ENCODE measurements at places on chromosomes 11 and 22.

DNA sequence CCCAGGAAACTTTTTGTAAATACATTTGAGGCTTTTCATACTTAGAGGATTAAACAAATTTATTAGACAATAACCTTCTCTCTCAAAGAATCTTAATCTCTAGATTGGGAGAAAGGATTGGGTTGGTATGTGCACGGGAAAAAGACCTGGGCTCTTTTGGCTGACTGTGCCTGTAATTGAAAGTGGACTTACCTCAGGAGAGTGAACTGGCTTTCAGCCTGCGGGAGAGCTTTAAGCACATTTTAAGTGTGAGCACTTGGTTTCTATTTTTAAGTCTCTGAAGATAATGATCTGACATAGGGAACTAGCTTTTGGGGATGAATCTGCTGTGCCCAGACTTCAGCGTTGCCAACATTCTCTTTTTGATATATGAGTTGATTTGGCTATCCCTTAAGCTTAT, 35.8 kb downstream of the UVRAG start:
- no peak for DNase-seq

- no peak for DNase-seq
Observed at GRCh38 chr11:95895815-95896214, 28.1 kb downstream of the MTMR2 start.

GRCh38 chr11:118434553-118435289, 1.6 kb upstream of the KMT2A start:
- DNase-seq = peak; percentile 39

DNA sequence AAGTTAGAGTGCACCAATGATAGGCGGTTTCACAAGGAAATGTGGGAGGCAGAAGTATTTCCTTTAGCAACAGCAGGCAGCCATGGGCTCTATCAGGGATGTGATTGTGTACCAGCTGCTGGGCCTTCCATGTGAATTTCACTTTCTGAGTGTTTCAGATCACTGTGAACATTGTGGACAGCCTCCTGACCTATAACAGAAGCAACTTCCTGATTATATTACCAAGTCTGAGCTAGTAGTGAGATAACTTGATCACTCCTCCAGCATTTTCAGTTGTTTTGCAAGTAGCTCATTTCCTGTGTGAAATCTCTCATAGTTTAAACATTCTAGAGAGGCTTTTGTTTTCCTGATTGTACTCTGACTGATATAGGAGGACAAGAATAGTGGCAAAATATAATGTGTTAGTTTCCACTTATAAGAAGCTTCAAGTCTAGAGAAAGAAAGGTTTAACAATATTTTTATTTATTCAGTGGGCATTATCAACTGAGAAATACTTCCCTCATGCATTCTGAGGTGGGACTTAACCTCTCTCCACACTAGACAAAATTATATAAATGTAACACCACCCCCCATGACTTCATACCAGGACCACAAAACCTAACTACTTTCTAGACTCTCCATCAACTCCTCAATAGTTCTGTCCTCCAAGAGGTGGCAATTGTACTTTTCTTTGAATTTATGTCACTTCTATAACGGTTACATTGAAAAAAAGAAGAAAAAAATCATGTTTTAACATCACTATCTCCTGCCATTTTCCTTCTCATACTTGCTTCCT, 184.2 kb upstream of the LUZP2 start:
- DNase-seq = no peak

GRCh38 chr11:67252831-67253239, 13.4 kb upstream of the GRK2 start:
- DNase-seq = no peak

DNA sequence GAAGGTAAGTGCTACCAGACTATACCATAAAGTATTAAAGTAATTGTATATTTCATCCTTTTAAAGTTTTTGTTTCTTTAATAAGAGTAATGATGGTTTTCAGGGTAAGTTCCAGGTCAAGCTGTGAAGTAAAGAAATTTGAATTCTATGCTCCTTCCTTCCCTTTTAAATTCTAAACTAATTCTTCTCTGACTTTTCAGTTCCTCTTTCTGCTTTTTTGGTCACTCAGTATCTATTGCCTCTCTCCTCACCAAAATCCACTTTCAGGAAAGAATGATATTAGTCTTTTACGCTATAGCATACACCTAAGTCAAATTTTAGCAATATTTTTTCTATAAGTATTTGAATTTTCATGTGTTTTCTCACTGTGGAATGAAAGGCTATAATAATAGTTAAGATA, 8.2 kb downstream of the MMP8 start:
- DNase-seq = no peak

DNA sequence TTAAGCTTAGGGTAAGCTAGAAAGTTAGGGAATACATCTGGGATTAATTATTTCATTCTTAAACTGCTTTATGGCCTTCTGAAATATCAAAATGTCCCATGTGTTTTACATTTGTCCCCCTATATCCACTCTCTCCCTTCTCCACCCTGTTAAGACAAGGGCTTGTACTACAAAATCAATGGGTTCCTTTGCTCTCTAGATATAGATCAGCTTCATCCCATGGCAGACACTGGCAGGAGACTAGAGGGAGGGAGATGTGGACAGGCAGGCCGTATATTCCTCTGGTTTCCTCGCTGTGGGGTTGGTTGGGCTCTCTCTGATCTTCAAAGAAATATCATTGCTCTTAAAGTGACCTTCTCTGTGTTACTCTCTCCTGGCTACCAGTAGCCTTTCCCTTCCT, 1281.0 kb downstream of the LRRC4C start:
- no peak for DNase-seq

DNA sequence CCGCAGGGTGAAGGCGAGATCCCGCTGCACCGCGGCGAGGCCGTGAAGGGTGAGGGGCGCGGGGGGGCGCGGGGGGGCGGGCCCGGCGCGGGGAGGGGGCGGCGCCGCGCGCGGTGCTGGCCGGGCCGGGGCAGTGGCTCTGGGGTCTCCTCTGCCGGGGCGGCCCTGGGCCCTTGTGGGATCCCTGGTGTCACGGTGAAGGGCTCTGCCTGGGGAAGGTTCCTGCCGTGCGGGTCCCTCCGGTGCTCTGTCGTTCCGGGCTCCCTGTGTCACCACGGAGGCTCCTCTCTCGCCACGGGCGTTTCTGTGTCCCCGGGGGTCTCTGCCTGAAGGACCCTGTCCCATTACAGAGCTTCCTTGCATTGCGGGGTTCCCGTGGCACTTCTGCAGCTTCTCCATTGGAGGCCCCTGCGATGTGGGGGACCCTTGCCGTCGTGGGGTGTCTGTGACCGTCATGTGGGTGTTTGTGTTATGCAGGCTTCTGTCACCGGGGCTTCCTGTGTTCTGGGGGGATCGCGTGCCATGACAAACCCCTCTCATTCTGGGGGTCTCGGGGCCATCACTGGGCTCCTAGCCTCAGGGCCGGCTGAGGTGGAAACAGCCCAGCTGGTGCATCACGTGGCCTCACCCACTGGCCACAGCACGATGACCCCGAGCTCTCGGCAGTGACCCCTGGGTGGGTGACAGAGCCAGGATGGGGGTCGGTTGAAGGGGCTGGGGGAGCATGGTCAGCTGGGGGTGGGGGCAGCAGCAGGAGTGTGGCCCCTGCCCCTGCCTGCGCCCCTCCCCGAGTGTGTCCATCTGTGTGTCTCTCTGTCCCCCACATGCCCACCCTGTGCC, 25.3 kb downstream of the SHANK3 start:
- no peak for DNase-seq

- no peak for DNase-seq
Observed at GRCh38 chr11:103961010-103961409, 75.4 kb upstream of the DDI1 start.

- no peak for DNase-seq
Observed at GRCh38 chr11:113506461-113506860, 31.3 kb upstream of the DRD2 start.

DNA sequence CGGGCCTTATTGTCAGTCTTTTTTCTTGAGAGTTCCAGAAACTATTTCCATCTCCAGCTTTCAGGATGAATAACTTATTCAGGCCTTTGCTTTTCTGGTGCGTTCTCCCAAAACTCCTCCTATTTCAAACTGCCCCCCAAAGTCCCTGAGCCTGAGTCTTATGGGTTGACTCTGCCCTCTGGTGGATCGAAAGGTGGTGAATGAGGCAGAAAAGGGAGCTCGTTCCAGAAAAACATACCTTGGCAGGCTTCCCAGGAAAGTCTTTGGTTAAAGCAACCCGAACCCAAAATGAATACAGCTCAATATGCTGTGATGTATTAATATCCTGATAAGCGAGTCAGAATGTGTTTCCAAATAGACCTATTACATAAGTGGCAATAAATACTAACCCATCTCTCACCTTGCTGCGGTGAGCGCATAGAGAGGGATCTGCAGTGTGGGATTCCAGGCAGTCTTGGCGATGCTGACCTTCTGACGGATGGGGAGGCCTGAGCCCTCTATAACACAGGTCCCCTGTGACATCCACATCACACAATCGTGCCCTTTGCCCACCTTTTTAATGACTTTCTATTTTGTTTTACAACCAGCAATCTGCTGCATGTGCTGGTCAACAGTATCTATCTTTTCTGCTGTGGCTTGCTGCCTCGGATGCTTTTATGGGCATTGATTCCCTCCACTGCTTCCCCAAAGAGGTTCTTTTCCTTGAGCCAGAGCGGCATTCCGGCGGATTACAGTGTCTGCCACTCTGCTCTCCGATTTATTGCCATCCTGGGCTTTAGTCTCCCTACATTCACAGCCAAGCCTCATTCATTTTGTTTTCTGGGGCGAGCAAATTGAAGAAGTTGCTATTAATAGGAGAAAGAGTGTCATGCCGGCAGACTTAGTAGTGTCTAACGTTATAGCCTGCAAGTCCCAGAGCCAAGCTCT, 756.8 kb downstream of the NTM start:
- peak; percentile 88 for DNase-seq
